T-helper 2 cell (primary cell): ENCODE measurements at places on chromosomes 12 and 14.

DNA sequence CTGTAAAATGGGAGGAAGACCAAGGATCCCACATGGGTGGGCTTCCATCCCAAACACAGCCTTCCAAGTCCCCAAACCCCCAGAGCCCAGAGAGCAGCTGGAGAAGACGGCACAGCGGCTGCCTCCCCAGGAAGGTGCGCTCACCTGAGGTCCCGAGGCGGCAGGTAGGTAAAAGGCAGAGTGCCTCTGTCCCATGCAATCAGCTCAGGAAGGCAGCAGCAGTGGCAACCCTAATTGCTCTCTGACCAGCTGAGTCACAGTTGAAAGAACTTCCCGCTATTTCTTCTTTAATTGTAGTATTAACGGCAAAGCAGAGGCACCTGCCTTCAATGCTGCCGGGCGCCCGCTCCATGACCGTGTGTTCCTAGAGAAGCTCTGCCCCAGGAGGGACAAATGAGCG lies 91.1 kb upstream of the BCL11B start:
- no peak for DNase-seq

GRCh38 chr14:35292770-35293561 lies 784 bp downstream of the PSMA6 start:
- DNase-seq, result no peak

DNA sequence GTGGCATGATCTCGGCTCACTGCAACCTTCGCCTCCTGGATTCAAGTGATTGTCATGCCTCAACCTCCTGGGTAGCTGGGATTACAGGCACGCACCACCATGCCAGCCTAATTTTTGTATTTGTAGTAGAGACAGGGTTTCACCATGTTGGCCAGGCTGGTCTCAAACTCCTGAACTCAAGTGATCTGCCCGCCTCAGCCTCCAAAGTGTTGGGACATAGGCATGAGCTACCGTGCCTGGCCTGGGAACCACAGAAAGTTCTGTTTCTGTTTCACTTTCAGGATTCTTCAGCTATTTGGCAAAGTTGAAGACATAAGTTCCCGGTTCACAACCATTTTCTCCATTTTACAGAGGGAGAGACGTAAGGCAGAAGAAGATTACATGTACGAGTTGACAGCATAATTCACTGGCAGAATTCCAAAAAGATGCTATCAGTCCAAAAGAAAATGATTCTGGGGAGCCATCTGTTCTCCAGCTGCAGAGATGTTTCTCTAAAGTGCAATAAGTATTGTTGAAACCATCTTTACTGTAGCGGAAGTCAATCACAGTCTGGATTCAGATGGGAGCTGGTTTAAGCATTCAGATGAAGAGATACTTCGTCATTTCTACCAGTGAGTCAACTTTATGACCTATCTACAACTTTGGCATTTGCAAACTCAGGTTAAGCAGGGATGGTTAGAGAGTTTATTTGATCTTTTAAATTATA lies 8.1 kb upstream of the RNF34 start:
- DNase-seq, result peak; percentile 22

- no peak for DNase-seq
Measured at GRCh38 chr14:95210699-95211098, 53.4 kb upstream of the DICER1 start.

DNA sequence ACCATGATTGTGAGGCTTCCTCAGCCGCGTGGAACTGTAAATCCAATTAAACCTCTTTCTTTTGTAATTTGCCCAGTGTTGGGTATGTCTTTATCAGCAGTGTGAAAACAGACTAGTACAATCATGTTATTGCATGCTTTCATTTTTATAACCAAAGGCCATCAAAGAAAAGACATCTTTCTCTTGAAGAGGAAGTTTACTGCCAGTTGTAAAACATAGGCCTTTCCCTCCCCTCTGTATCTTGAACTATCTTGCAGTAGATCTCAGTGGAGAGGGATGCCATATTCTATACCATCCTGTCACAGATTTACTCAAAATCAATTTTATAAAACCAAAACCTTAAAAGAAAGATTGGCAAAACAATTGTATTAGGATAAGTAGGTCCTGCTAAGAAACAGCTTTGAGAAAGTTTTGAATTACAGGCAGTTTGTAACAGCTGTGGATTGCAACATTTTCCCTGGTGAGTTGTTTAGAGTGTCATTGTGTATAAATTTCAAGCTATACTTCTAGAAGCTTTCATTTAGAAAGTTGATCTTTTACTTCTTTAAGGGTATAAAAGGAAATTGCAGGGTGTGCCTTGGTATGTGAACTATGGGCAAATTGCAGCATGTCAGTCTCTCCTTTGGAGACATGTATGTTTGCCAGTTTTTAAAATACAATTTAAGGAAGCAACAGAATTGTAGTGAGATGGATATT lies 128.0 kb downstream of the ATP23 start:
- DNase-seq, result no peak

- DNase-seq, result no peak
Measured at GRCh38 chr12:105267711-105268110, 31.7 kb upstream of the APPL2 start.

DNA sequence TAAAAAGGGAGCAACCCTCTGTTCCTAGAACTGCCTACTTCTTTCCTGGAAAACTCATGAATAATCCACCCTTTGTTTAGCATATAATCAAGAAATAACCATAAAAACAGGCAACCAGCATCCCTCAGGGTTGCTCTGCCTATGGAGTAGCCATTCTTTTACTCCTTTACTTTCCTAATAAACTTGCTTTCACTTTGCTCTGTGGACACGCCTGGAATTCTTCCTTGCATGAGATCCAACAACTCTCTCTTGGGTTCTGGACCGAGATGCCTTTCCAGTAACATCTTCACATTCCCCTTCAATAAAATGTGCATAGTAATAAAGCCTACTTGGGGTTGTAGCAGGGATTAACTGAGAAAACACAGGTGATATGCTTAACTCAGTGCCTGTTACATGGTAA lies 286.4 kb upstream of the AMIGO2 start:
- no peak for DNase-seq

DNA sequence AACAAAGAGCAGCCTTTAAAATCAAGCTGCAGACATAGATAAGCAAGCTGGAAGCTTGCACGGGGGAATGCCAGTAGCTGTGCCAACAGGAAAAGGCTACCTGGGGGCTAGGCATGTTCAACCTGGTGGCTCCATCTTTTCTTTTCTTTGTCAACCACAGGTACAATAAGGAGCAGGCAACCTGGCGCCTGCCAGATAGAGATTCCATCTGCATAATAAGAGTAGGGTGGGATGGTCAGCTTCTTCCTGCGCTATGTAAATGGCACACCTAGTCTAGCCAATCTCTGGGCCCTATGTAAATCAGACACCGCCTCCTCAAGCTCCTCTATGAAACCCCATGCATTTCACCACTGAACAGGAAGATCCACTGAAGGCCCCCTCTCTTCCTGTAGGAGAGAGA lies 87.4 kb upstream of the PKP2 start:
- DNase-seq, result no peak

- no peak for DNase-seq
Measured at GRCh38 chr14:68518761-68519670, 273.9 kb downstream of the ZFP36L1 start.

GRCh38 chr12:132328282-132329029 lies 933 bp downstream of the GALNT9 start:
- DNase-seq, result no peak

DNA sequence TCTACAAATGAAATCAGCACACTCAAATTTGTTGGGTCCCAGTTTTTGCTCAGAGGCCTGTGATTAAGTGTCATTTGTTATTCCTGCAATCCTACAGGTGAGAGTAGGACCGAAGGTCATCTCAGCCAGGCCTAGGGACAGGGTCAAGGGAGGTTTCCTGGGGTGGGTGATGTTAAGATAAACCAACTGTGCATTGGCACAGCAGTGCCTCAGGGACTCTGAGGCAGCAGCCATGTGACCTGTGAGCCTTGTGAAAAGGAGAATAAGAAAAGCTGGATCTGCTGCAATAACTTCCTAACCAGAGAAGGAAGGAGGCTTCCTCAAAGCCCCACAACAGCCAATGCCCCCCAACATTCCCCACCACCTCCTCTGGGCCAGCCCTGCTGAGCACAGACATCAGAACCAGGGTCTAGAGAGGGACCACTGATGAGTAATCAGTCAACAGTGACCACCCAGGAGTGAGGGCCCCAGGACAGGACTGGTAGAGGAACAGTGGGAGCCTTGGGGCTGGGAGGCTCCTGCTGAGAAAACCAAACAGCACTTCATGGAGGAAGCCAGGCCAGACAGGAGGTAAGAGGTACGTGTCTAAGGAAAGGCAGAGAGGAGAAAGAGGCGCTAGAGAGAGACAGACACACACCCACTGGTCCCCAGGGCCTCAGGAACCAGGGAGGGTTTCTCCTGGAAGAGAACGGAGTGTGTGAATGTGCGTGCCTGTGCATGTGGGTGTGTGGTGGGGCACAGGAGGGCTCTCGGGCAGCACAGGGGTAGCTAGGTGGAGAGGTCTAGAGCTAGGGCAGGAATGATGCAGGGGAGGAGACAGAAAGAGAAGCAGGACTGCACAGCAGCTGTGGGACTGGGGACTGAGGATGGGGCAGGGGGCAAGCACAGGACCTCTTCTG lies 82.4 kb downstream of the ITPK1 start:
- DNase-seq, result no peak

- no peak for DNase-seq
Measured at GRCh38 chr12:132109741-132110140, 34.4 kb downstream of the DDX51 start.

DNA sequence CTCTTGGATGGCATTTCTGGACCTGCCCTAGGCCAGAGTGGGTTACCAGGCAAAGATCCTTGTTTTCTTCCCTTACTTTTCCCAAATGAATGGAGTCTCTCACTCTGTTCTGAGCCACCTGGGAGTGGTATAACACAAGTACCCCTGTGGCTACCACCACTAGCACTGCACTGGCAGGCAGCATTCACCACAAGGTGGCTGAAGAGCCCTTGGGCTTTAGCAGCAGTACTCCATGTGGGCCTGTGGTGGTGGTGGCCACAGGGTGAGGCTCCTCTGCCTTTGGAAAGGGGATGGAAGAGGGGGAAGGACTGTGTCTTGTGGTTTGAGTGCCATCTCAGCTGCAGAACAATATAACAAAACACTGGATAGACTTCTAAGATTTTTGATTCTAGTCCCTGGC lies 38.1 kb upstream of the LMNTD1 start:
- DNase-seq, result no peak

DNA sequence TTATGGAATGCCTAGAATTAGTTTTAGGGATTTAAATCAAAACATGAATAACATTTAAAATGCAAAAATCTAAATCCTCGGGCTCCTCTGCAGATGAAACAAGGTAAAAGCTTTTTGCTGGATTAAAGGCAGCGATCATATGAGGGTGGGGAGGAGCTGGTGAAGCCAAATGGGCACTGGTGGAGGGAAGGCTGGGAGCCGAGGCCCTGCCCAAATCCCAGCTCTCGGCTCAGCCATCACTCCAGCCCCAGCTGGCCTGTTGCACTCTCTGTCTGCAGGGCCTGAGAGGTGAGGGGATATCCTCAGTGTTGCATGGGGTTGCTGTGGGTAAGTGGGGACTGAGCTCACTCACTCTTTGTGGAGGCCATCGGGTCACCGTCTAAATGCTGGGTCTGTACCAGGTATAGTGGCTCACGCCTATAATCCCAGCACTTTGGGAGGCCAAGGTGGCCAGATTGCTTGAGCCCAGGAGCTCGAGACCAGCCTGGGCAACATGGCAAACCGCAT lies 28.6 kb downstream of the CALM1 start:
- DNase-seq, result no peak

DNA sequence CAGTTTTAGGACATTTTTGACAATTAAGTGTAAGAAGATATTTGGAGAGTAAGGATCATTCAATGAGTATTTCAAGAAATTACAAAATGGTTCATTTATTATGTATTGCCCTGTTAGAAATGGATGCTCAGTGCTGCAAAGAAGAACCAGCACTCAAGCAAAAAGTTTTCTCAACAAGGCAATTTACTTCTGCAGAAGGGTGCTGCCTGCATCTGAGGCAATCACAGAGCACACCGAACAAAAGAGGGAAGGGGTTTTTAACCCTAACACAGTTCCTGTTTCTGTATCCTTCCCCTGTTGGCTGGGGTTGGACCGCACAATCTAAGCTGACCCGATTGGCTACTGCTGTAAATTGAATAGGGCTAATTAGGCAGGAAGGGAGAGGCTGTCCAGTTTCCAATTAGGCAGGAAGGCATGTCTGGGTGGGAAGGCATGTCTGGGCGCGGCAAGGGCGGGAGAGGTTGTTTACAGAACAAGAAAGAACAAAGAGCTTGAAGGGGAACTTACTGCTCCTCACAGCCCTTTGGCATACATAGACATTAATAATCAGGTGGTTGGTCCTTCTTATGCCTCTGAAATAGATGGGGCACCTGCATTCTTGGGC lies 41.4 kb downstream of the SPTSSA start:
- no peak for DNase-seq

DNA sequence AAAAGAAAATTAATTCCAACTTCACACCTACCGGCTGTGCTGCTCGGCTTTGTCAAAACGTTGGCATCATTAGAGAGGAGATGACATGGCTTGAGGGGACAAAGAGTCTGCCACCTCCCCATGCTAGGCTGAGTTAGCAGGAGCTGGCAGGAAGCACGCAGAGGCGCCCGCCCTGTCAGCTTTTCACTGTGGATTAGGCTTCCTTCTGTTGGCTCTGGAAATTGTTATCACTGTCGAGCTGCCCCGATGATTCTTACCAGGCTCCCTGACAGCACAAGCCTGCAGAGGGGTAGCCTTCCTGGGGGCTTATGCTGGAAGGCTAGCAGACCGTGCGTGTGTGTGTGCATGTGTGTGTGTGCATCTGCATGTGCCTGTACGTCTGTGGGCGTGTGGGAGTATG lies 490.9 kb upstream of the TBX3 start:
- DNase-seq, result no peak
